Stimulated activated CD4-positive, alpha-beta T cell treated with anti-CD3 and anti-CD28 coated beads, Interleukin-15, amount 100 ng/mL, for 1 hour (primary cell): ENCODE measurements at places on chromosomes 6 and 20.

GRCh38 chr6:170173335-170173881, 117.5 kb downstream of the DLL1 start:
- DNase-seq: no peak

- DNase-seq: no peak
These were observed 113.3 kb downstream of the SASH1 start for GRCh38 chr6:148455674-148456558.

DNA sequence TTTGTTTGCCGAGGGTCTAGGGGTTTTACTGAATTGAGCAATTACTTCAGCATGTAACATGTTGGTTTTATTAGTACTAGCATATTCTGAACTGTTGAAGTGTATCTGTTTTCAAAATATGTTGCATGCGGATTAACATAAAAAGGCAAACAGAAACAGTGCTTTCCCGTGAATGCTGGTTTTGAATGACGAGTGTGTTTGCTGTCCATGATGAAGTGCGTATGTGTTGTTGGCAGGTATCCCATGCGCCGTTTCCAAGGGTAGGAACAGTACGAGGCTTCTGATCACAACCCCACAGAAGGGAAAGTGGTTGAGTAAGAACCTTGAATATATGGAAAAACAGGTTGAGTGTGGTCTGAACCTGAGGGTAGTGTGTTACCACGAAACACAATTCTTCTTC, 232.9 kb downstream of the SAMD5 start:
- no peak for DNase-seq

GRCh38 chr20:59788811-59789397, 144.5 kb downstream of the SYCP2 start:
- DNase-seq: no peak

GRCh38 chr20:20024942-20025341, 7.8 kb downstream of the NAA20 start:
- DNase-seq: no peak

GRCh38 chr6:38185244-38185643, 365.7 kb downstream of the ZFAND3 start:
- no peak for DNase-seq

GRCh38 chr6:11878029-11878428, 99.4 kb upstream of the ADTRP start:
- DNase-seq: no peak

GRCh38 chr6:83708970-83709747, at the start of gene SNAP91:
TSS of gene SNAP91 (minus strand) at chr6:83709101. CDS start at chr6:83707927, 1,174 bp downstream.
- no peak for DNase-seq

DNA sequence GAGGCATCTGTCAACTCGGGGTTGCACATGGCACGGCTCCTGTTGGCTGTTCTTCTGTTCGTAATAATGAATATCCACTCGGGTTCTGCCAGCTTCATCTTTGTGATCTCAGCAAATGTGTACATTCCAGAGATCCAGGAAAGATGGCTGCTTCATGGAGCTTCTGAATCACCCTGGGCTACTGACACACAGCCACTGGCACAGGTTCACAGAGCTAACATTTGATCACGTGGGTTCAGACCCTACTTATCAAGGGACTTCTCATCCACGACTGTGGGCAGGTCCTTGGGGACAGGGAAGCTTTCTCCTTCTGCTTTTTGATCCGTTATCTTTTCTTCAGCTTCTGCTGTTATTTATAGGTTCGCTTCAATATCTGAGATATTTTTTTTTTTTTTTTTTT, 18.1 kb downstream of the PPP1R3G start:
- no peak for DNase-seq

DNA sequence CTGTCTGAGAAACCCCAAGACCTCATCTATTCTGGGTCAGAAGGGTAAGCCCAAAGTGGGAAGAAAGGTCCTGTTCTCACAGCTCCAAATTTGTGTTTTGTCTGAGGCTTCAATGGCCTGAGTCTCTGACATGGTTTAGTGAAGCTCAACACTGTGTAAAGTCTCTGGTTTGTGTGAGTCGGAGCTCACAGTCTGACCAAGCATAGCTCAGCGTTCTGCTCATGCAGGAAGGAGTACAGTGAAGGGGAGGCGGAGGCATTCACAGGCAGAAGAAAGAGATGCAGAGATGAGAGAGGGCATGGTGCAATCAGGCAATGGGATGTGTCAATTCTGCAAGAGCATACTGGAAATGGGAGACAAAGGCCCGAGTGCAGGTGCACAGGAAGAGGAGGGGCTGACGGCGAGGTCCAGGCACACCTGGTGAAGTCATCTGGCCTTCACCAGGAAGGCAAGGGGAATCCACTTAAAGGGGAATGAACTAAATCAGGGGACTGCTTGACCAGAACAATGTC, 463.0 kb upstream of the AGPAT4 start:
- no peak for DNase-seq

DNA sequence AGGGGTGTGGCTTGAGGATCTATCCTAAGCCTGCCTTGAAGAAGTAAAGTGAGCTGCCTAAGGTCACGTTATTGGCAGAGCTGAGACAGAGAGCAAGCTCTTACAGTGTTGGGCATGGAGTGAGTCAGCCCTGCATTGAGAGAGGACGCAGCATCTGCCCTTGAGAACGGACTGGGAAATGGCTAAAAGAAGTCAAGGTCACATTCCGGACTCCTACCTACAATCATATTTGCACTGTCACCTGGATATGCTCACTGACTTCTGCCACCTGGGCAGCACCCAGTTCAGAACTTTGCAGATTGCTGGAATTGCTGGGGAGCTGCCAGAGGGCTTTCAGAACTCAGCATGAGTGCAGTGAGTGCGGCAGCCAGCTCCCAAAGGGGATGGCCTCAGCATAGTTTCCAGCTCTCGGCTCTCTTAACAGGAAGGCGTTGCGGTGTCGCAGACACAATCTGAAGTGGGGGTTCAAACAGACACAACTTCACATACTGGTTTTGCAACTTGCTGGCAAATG, 199.3 kb upstream of the SGK1 start:
- no peak for DNase-seq

DNA sequence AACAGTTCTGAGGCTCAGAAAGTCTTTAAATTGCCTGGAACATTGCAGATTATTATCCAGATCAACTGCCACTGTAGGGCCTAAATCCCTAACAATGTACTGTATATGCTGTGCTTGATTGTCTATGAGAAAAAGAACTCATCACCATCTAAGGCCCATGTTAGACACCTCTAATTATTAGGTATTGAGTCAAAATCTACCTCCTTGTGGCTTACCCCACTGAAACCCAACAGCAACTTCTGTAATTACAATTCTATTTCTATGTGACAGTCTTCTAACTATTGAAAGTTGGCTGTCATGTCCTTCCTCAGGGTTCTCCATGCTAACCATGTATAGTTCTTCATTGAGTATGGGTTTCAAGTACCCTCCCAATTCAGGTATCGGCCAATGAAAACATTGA, 13.9 kb downstream of the MCM9 start:
- DNase-seq: no peak

DNA sequence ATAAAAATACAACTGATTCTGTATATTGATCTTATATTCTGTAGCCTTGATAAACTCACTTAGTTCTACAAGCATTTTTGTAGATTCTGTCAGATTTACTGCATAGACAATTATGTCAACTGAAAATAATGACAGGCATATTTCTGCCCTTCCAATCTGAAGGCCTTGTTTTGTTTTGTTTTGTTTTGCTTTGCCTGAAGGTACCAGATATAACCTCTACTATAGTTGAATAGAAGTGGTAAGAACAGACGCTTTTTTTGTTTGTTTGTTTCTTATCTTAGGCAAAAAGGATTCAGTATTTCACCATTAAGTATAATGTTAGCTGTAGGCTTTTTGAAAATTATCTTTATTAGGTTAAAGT, 64.6 kb upstream of the RSPO3 start:
- no peak for DNase-seq

DNA sequence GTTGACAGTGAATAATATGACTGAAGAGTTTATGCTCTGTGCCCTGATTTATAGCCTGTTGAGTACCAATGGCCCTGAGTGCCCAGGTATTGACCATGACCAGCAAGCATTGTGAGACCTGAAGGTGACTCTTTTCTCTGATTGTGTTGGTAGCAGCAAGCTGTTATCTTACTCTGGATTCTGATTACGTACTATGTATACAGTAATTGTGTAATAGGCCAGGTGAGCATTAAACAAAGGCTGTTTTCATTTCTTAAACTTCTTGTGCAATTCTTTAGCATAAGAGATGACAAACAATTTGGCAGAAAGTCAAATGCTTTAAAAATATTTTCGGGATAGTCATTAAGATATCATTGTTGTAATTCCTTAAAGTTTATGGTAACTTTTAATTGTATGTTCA, 111.7 kb upstream of the PTPRK start:
- DNase-seq: no peak

GRCh38 chr20:50014570-50015562, 32.1 kb downstream of the SNAI1 start:
- no peak for DNase-seq

- no peak for DNase-seq
These were observed 1.6 kb upstream of the PBOV1 start for GRCh38 chr6:138219901-138220300.

DNA sequence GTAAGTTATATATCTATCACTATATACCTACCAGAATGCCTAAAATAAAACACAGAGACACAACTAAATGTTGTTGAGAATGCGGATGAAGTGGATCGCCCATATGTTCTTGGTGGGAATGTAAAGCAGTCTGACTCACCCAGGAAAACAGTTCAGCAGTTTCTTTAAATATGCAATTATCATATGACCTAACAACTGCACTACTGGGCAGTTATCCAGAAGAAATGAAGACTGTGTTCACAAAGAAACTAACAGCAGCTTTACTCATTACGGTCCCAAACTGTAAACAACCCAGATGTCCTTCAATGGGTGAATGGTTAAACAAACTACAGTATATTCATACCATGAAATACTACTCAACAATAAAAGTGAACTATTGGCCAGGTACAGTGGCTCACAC, 14.3 kb upstream of the ZC3H12D start:
- DNase-seq: no peak

DNA sequence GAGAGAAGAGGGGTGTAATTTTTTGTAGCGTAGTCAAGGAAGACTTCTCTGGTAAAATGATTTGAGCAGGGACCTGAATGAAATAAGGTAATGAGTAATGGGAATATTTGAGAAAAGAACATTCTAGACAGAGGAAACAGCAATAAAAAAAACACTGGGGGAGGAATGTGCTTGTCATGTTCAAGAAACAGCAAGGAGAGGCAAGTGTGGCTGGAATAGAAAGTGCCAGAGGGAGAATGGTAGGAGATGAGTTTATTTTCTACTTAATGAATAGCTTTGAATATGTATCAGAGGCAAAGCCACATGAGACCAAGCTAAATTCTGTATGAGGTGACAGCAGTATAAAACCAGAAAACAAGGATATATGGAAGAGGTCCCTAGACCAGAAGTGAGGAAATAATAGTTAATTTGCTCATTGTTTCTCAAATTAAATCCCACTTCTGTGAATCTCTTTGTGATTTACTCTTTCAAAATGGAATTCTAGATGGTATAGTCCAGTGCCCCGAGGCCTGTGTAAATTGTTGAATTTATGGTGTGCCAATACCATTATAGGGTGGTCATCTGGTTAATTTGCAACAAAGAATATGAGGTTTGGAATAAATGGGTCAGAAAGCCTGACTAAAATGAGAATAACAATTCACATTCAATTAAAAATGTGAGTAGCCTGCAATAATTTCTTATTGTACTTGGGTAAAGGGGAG, 170.2 kb downstream of the CDKAL1 start:
- DNase-seq: no peak

- no peak for DNase-seq
These were observed 257.7 kb upstream of the GJE1 start for GRCh38 chr6:141874930-141875602.

DNA sequence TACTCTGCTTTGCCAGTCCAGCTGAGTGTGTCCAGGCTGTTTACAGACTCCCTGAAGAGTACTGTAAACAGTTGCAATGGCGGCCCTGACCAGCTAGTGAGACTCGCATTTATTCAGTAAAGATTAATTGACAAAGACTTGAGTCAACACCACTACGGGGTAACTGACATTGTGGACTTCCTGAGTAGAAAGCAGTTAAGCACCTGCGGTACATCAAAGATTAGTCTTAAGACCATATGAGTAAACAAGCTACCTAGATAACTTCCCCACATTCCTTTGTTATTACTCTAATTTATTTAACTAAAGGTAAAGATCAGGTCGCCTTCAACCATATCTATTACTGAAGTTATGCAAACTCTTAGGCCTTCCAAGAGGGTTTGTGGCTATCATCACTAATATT, 12.6 kb downstream of the VPS52 start:
- no peak for DNase-seq
